T-helper 2 cell treated with Interferon-gamma antibody and Interleukin-4, amounts not matched to agents 100 ng/mL and 5 ng/mL, for 36 hours (primary cell): ENCODE measurements at places on chromosomes 3 and 15. TPM values are rescaled to one million over a fixed set of nuclear protein-coding genes. Genes with fewer than 3 reads are reported as not detected.

GOLGA8H gene
- 0.16 TPM in 1 of 2 replicates, not detected in the other for total RNA-seq

VPS18 gene
- 15.6 and 16.8 TPM in 2 replicates for total RNA-seq

KCNMB2 gene
- total RNA-seq = not detected in 2 replicates

COL6A5 gene
- total RNA-seq = not detected in 2 replicates

MORC1 gene
- not detected in 2 replicates for total RNA-seq
